NCI-H1105 treated with DMSO at 0.1 percent for 48 hours (cell line): ENCODE measurements at places on chromosomes 3 and 15.

GRCh38 chr15:42499858-42500609 is 4.6 kb downstream of the SNAP23 start:
- DNase-seq: no peak

DNA sequence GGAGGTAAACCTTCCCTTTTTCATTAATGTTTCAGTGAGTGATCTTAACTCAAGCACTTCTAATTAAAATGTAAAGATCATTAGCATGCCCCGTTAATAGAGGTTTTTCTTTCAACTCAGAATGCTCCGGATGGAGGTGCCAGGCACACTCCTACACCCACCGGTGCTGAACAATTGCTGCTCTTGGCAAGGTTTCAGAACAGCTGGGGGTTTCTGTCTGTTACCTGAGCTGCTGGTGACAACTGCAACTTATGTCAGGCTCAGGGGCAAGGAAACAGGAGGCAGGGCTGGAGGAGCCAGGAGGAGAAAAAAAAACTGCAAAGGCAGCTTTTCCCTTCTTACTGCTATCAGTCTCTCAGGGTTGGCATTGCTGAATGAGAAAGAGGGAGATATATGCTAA is 250.1 kb downstream of the DIPK2A start:
- peak; percentile 99 for DNase-seq

DNA sequence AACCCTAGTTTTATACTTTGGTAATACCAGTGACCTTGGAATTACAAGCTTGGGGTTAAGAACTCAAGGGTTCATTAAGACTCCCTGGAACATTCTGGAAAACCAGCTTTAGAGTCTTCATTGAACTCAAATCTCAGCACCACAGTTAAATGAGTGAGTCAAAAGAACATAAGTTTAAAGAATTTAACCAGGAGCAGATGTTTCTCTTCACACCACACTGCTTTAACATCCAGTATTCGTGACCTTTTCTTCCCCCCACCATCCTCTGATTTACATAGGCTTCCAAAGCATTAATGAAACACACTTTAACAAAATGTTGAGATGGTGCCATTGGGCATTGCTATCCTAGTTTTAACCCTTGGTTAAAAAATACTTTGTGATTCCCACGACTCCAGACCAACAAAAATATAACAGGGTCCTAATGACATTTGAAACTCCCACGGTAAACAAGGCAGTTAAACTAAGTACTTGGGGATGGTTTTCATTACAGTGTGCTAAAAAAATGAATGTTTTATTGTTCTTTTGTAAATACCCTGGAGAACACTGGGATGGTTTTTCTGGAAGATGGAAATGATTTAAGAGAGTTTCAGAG is 123.9 kb downstream of the OXNAD1 start:
- DNase-seq: no peak

GRCh38 chr3:134654031-134654430 is 3.2 kb upstream of the KY start:
- no peak for DNase-seq

GRCh38 chr15:34644851-34645250 is 61.4 kb upstream of the GOLGA8B start:
- no peak for DNase-seq

- no peak for DNase-seq
These were observed 138.2 kb upstream of the CNTN4 start for GRCh38 chr3:1960506-1960905.

DNA sequence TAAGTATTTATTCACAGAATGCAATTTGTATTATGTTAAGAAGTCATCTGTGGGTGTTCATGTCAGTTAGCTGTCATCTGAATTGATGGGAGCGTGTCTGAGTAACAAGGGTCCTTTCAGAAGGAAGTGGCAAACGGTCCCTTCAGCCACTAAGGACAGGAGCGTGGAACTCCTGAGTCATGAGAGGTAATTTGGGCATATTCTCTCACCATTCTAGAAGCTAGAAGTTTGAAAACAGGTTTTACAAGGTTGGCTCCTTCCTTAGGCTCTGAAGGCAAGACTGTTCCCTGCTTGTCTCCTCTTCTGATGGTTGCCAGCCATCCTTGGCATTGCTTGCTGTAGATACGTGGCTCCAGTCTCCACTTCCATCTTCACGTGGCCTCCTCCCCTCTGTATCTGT is 19.7 kb downstream of the ABHD2 start:
- DNase-seq: no peak

DNA sequence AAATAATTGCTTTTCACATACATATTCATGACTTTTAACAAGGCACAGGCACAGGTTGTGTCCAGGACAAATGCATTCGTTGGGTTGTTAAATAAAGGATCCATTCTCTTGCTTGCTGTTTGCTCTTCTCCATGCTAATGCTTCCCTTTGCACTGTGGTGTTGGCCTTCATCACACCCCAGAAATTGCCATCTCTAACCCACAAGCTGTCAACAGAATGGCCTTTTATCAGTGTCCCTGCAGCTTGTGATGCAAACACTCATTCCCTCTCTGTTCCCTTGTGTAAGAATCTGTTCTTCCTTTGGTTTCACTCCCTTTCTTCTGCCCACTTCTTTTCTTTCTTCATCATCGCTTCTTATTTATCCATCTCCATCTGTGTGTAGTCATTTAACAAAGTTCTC is 72.2 kb downstream of the SLC7A14 start:
- DNase-seq: no peak

GRCh38 chr3:79140708-79141107 is 627.1 kb downstream of the ROBO1 start:
- DNase-seq: no peak

DNA sequence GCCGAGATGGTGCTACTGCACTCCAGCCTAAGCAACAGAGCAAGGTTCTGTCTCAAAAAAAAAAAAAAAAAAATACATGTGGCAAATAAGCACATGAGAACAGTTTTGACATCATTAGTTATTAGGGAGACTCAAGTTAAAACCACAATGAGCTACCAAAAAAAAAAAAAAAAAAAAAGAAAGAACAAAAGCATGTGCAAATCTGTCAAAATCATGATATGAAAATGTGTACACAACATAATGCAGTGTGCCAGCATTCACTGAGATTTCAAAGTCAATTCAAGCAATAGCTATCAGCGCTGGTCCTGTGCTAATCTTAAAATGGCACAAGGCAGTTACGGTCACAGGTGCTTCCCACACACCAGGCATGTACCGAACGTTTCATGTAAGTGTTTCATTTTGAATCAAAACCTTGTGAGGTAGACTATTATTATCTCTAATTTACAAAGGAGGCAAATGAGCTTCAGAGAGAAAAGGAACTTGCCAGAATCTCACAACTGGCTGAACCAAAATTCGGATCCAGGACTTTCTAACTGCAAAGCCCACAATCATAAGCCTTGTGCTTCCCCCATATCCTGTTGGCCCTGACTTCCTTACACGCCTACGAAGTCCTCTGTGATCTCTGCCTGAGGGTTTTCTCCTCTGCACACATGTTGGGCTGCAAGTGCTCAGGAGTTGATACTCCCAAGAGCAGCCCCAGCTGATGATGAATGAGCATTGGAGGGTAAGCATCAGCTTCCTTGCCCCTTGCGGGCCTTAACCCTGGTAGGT is 200.1 kb upstream of the PROK2 start:
- DNase-seq: no peak

DNA sequence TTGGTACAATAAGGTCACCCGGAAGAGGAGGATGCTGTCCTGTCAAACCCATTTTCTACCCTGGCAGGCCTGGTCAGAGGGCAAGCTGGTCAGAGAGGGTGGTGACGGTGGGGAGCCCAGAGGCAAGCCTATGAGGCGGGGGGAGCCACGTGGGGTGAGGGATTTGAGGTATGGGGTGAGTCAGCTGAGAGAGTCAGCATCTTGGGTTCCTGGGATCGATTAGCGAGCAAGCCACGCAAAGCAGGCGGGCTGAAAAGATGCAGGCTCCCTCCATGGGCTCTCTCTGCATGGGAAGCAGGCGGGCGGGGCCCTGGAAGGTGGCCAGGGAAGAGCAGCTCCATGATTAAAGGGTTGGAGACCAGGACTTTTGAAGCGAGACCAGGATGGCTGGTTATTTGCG is 48.1 kb downstream of the MAGEF1 start:
- no peak for DNase-seq

DNA sequence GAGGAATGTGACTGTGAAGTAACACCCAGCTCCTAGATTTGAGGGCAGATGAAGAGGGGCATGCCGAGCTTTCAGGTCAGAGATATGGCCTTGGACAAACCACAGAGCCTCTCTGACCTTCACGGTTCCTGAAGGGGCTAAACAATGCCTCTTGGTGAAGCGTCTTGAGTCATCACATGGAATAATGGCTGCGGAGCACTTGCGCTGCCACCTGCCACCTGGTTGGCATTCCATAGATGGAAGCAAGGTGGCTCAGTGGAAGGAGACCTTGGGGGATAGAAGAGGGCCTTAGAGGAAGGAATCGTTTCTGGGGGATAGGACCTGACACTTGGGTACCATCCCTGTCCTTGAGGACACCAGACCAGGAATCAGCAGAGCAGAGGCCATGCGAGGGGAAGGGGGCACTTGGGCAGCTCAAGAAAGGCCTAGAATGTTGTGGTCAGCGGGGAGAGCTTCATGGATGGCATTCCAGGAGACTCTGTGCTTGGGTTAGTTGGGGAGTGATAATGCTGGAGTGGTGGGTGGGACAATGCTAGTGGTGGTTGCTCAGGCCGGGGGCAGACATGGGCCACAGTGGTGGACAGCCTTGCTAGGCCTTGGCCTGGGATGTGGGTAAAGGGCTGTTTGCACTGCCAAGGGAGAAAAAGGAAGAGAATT is 12.6 kb downstream of the MRAS start:
- no peak for DNase-seq

DNA sequence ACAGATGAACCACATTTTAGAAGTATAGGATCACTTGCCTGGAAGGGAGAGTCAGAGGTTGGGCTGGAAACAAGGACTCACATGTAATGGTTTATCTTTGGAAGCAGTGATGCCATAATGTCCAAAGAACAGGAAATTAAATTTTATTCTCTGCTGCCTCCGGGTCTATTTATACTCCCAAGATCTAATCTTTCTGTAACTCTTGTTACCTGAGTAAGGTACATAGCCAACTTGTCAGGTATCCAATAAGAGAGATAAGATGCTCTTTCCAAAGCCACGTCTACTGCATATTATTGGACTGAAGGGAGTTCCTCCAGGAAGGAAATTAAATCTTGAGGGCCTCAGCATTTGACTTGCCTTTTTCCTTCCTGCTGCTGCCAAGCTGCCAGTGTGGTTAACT is 71.0 kb downstream of the CRYGS start:
- no peak for DNase-seq

- DNase-seq: no peak
These were observed 20.5 kb upstream of the ABHD2 start for GRCh38 chr15:89067751-89068150.

- no peak for DNase-seq
These were observed 41.3 kb downstream of the NECTIN3 start for GRCh38 chr3:111112913-111113312.

- DNase-seq: no peak
These were observed 230.7 kb downstream of the SUCLG2 start for GRCh38 chr3:67423722-67424121.

DNA sequence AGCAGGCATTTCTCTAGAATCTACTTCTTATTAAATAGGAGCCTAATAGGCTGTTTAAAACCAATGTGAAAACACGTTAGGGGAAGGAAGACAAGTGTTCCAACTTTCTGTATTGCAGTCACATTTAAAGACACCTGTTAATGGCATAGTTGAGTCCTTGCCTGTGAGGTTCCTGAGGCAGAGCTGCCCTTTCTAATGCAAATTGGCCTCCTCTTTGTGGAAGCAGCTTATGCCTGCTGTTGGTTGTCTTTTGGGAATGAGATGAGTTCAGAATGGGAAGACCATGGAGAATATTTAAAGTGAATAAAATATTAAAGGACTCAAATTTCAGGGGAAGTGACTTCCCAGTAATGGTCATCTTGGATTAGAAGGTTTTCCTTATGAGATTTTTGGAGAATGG is 51.2 kb downstream of the NEK11 start:
- DNase-seq: no peak

- no peak for DNase-seq
These were observed 20.4 kb downstream of the HACD3 start for GRCh38 chr15:65550681-65551098.

DNA sequence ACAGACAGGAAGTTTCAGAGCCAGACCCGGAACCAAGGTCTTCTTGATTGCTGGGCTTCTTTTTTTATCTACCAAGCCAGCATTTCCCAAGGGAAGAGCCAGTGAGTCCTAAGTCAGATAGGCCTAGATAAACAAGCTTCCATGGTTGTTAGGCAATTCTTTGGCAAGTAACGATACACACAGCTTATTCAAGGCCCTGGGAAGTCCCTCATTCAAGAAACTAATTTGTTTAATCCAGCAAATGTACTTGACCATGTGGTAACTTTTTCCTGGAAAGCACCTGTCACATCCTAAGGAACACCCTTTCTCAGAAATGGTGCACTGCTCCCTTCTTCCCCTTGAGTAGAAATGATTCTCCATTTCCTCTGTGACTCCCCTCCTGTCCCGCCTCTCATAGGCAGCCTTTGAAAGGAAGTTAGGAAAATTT is 209.9 kb downstream of the ITPR1 start:
- DNase-seq: no peak

DNA sequence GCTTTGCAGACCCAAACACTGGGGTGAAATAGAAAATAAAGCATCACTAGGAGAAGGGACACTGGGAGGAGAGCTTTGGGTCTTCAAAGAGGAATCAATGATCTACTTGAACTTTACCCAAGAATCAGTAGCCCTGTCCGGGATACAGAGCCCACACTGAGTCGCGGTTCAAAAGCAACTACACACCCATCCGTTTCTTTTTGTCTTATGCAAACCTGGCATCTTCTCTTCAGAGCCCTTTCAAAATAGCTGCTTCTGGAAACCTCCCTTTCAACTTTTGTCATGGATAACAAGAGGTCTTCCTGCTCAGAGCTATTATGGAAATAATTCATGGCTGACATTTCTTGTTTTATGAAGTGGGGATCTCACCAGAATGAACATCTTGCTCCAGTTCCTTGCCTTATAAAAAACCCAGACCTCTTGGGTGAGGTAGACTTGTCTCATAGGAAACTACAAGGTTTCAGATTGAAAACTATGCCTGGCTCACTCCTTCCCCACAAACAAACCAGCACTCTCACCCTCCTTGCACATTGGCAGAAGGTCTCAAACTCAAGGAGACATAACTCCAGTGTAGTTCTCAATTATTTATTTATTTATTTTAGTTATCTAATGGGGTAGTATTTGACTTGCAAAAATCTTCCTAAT is 115.1 kb upstream of the ARHGEF3 start:
- no peak for DNase-seq

GRCh38 chr15:38589502-38589901 is 24.9 kb upstream of the RASGRP1 start:
- DNase-seq: no peak
